Natural killer cell (primary cell): ENCODE measurements at places on chromosomes 13 and 19. TPM values are rescaled to one million over a fixed set of nuclear protein-coding genes. Genes with fewer than 3 reads are reported as not detected.

STK24 gene
- 70.4 TPM for total RNA-seq

SLITRK5 gene
- 0.02 TPM for total RNA-seq

FFAR2 gene
- 8.6 TPM for total RNA-seq

CATSPERD gene
- total RNA-seq, result not detected

DNA sequence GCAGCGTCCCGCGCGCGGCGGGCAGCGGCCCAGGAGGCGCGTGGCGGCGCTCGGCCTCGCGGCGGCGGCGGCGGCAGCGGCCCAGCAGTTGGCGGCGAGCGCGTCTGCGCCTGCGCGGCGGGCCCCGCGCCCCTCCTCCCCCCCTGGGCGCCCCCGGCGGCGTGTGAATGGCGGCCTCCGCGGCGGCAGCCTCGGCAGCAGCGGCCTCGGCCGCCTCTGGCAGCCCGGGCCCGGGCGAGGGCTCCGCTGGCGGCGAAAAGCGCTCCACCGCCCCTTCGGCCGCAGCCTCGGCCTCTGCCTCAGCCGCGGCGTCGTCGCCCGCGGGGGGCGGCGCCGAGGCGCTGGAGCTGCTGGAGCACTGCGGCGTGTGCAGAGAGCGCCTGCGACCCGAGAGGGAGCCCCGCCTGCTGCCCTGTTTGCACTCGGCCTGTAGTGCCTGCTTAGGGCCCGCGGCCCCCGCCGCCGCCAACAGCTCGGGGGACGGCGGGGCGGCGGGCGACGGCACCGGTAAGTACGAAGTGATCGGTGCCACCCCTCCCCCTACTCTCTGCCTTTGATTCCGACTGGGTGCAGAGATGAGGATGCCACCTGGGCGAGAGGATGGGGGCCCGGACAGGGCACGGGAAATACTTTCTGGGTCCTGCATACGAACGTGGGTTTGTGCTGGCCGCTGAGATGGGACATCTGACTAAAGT lies 874 bp downstream of the TRIM28 start:
- H3K27me3 ChIP-seq, result no peaks in the 10 kb centered on the region
- DNase-seq, result peak; percentile 91
- H3K27ac ChIP-seq, result peak overlapping the region; percentile 93
- peaks cover 36% of the 10 kb centered on the region for H3K36me3 ChIP-seq
- H3K4me3 ChIP-seq, result peak overlapping the region; percentile 51
- peaks cover 27% of the 10 kb centered on the region for H3K4me1 ChIP-seq

GRCh38 chr19:30202060-30202600 lies 170.1 kb upstream of the ZNF536 start:
- no peaks in the 10 kb centered on the region for H3K36me3 ChIP-seq
- H3K27me3 ChIP-seq, result no peaks in the 10 kb centered on the region
- no peak overlapping the region for H3K27ac ChIP-seq
- no peaks in the 10 kb centered on the region for H3K4me1 ChIP-seq
- DNase-seq, result no peak
- no peak overlapping the region for H3K4me3 ChIP-seq

GRCh38 chr13:97967948-97968347 lies 14.5 kb downstream of the IPO5 start:
- H3K27ac ChIP-seq, result no peak overlapping the region
- H3K27me3 ChIP-seq, result peaks cover 3% of the 10 kb centered on the region
- no peak overlapping the region for H3K4me3 ChIP-seq

GRCh38 chr19:39104186-39104596 lies 20.0 kb downstream of the ACP7 start:
- no peaks in the 10 kb centered on the region for H3K4me1 ChIP-seq
- H3K27me3 ChIP-seq, result no peaks in the 10 kb centered on the region
- no peaks in the 10 kb centered on the region for H3K36me3 ChIP-seq
- H3K4me3 ChIP-seq, result no peak overlapping the region

DNA sequence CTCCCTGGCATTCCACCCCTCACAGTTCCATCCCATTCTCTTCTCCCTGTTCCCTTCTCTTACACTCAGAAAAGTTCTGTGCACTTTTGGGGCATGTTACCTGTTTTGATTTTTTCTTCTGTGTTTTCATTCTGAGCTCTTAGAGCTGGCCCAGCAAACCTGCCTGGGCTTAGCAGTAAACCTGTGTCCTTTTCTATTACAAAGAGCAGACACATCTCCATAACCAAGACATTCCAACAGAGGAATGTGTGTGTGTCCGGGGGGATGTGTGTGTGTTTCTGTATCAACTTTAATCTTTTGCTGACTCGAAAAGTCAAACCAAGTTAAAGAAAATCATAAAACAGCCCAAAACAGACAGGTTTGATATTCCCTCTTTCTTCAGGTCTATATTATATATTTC lies 49.1 kb upstream of the SOX21 start:
- H3K27ac ChIP-seq, result no peak overlapping the region
- no peaks in the 10 kb centered on the region for H3K36me3 ChIP-seq
- no peak overlapping the region for H3K4me3 ChIP-seq
- no peak for DNase-seq
- no peaks in the 10 kb centered on the region for H3K4me1 ChIP-seq

- no peaks in the 10 kb centered on the region for H3K4me1 ChIP-seq
- H3K27ac ChIP-seq, result no peak overlapping the region
- H3K27me3 ChIP-seq, result no peaks in the 10 kb centered on the region
- H3K36me3 ChIP-seq, result no peaks in the 10 kb centered on the region
- no peak for DNase-seq
Observed at GRCh38 chr13:67844574-67844973, 614.4 kb upstream of the PCDH9 start.

DNA sequence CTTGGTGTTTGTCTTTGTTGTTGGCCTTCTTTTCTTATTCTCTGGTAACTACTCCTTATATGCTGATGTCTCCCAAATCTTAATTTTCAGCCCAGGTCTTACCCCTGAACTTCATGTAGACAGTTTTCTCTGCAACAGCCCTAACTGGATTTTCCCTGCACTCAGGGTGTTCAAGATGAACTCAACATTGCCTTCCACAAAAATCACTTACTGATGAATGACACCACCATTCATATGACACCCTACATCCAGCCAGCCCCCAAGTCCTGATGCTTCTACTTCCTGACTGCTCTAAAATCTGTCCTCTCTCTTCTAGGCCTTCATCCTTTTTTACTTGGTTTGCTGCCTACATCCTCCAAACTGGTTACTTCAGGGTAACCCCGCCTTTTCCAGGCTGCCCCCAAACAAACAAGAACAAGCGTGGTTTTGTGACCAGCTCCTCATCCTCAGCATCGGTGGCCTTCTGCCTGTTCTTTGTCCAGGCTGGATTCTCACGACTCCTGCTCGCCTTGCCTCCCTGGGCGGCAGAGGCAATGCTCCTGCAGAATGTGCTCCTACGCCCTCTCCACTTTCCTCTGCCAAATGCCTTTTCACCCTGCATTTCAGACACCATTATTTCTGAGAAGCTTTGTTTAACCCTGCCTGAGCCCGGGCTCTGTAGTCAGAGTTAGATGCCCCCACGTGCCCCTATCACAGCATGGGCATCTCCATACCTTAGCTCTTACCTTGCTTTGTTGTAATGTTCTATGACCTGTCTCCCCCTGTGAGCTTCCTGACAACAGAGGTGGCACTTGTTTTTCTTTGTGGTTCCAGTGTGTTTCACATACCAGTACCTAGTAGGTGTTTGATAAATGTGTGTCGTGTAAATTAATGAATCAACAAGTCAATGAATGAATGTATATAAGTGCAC lies 61.8 kb downstream of the WDFY2 start:
- peaks cover 27% of the 10 kb centered on the region for H3K4me1 ChIP-seq
- no peaks in the 10 kb centered on the region for H3K36me3 ChIP-seq
- H3K4me3 ChIP-seq, result no peak overlapping the region
- H3K27me3 ChIP-seq, result no peaks in the 10 kb centered on the region
- peak; percentile 40 for DNase-seq

GRCh38 chr19:49654581-49654980 lies 11.1 kb downstream of the IRF3 start:
- no peak for DNase-seq
- no peak overlapping the region for H3K4me3 ChIP-seq
- no peaks in the 10 kb centered on the region for H3K27me3 ChIP-seq
- H3K4me1 ChIP-seq, result peaks cover 28% of the 10 kb centered on the region
- H3K36me3 ChIP-seq, result peaks cover 76% of the 10 kb centered on the region

GRCh38 chr13:83340170-83340569 lies 542.1 kb downstream of the SLITRK1 start:
- no peaks in the 10 kb centered on the region for H3K27me3 ChIP-seq
- no peak overlapping the region for H3K4me3 ChIP-seq
- H3K27ac ChIP-seq, result no peak overlapping the region
- no peaks in the 10 kb centered on the region for H3K4me1 ChIP-seq
- DNase-seq, result no peak

- no peak overlapping the region for H3K4me3 ChIP-seq
- H3K27me3 ChIP-seq, result peaks cover 42% of the 10 kb centered on the region
- H3K36me3 ChIP-seq, result no peaks in the 10 kb centered on the region
- H3K27ac ChIP-seq, result no peak overlapping the region
Observed at GRCh38 chr13:112072534-112073244, 5.7 kb downstream of the SOX1 start.

- H3K27ac ChIP-seq, result no peak overlapping the region
- peaks cover 19% of the 10 kb centered on the region for H3K4me1 ChIP-seq
- H3K27me3 ChIP-seq, result no peaks in the 10 kb centered on the region
Observed at GRCh38 chr19:49125025-49125731, 5.8 kb downstream of the PPFIA3 start.

- DNase-seq, result no peak
- no peak overlapping the region for H3K4me3 ChIP-seq
- no peaks in the 10 kb centered on the region for H3K4me1 ChIP-seq
Observed at GRCh38 chr19:1533510-1534150, 9.8 kb downstream of the PLK5 start.

DNA sequence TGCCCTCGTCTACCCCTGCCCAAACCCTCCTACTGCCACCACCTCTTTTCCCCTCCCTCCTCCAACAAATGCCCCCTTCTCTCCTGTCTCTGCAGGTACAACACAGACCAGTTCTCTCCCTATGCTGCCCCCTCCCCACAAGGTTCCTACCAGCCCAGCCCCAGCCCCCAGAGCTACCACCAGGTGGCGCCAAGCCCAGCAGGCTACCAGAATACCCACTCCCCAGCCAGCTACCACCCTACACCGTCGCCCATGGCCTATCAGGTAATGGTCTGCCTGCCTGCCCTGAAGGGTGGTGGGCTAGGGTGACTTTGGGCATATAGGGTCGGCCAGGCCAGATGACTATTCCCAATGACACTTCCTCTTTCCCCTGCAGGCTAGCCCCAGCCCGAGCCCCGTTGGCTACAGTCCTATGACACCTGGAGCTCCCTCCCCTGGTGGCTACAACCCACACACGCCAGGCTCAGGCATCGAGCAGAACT lies 6.5 kb upstream of the TIMM50 start:
- H3K4me3 ChIP-seq, result no peak overlapping the region
- H3K27me3 ChIP-seq, result no peaks in the 10 kb centered on the region
- no peaks in the 10 kb centered on the region for H3K4me1 ChIP-seq
- H3K27ac ChIP-seq, result no peak overlapping the region
- peak; percentile 84 for DNase-seq
